Stimulated activated CD8-positive, alpha-beta memory T cell treated with anti-CD3 and anti-CD28 coated beads, Interleukin-7, amount 100 ng/mL, for 1 hour (primary cell): ENCODE measurements at places on chromosomes 6 and 20.

DNA sequence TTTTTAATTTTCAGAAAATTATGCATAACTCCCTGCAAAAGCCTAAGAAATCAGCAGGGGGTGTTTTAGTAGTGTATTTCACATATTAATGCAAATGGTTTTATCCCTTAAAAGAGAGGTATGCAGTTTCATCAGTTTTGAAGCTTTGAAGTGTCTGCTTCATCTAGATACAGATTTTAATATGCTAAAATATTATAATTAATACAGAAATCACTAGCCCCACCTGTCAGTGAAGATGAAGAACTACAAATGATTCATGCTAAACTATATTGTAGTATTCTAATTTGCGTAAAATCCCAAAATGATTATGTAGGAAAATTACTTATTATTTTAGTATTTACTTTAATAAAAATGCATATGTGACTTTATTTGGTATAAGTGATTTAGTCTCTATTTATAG is 2.9 kb upstream of the TFB1M start:
- no peak for DNase-seq

GRCh38 chr20:51350941-51351631 is 191.4 kb downstream of the NFATC2 start:
- no peak for DNase-seq

- DNase-seq: no peak
Measured at GRCh38 chr20:17345321-17345720, 118.5 kb downstream of the PCSK2 start.

DNA sequence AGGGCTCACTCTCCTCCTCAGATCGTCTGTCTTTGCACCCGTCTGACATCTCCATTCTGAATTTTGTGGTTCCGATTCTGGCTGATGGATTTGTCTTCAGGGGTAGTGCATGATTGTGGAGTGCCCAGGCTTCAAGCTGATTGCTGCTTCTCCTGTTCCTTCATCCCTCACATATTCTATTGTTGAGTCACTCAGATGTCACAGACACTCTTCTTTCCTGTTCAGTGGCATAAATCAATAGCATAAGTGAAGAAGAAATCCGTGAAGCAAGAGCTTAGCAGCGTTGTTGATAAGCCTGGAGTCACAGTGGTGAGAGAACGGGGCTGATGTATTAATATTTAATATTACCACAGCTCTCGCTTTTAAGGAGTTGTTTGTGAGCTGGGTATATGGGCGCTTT is 152.5 kb downstream of the MTHFD1L start:
- DNase-seq: no peak

DNA sequence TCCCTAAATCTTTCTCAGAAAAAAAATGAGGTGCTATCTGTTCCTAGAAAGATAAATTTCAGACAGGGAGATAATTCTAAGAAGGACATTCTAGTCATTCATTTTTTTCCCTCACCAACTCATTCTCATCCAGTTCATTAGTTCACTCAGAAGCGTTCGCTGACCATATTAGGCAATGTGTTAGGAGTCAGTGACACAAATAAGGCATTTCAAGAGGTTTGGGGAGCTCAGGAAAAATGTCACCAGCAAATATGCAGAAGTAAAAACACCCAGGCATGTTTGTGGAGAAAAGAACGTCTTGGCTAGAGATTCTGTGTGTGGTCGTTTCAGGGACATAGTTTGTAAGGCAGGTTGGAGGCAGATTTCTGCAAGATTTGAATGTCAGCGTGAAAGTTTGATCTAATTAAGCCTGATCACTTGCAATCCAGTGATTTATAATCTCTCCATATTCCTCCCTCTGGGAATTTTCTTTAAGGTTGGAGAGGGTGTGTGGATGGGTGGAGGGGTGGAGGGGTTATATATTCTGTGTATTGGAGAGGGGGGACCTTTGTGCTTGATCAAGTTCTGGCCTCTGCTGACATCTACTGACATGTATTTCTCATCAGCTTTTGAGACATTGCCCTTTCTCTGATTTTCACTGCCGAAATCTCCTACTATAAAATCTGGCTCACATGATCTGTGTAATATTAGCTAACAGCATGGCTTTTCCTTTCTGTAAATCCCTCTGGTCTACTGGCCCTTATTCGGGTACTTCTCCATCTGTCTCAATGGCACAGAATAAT is 3.6 kb downstream of the MYCT1 start:
- no peak for DNase-seq

GRCh38 chr20:62740286-62741141 is 31.9 kb downstream of the NTSR1 start:
- peak; percentile 46 for DNase-seq

- DNase-seq: no peak
Measured at GRCh38 chr6:143611580-143611979, 66.2 kb upstream of the PHACTR2 start.

DNA sequence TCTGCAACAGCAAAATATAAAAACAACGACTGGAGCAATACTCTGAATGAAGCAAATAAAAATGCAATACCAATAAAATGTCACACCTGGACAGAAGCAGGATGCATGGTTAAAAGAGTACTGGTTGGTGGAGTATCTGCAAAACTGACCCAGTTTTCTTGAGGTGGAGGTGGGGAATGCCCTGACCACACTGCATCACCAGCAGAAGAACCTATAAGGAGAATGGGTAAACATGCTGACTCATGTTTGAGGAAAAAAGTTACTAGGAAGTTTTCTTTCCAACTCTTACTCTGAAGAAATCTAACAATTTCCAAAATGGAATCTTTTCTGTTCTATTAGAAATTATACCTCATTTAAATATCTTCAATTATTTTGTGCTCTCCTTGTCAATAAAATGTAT is 43.6 kb downstream of the REPS1 start:
- no peak for DNase-seq

GRCh38 chr20:59013959-59014608 is 5.1 kb upstream of the TUBB1 start:
- DNase-seq: no peak

- DNase-seq: no peak
Measured at GRCh38 chr20:57947421-57948179, 237.8 kb upstream of the PMEPA1 start.

- no peak for DNase-seq
Measured at GRCh38 chr20:43262341-43262740, 72.6 kb upstream of the PTPRT start.

GRCh38 chr6:169807699-169808607 is 56.5 kb downstream of the ERMARD start:
- no peak for DNase-seq

GRCh38 chr20:41615676-41616075 is 2.5 kb downstream of the CHD6 start:
- DNase-seq: no peak

GRCh38 chr6:142395266-142395665 is 93.5 kb downstream of the ADGRG6 start:
- DNase-seq: no peak

DNA sequence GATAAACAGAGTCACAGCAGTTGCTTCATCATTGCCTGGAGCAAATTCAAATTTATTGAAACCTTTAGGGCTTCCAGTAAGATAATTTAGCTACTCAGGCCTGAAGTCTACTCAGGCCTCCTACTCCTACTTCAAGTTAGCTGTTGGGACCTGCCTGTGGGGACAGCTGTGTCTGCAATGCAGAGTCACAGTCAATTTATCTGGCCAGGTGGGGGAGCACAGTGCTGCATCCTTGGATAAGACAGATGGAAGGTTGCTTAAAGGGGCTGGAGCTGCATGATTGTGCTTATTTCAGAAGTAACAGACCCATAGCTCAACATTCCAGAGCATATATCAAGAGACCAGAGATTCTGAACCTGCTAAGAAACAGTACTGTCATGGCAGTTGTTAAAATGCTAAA is 932.1 kb downstream of the QKI start:
- DNase-seq: no peak

DNA sequence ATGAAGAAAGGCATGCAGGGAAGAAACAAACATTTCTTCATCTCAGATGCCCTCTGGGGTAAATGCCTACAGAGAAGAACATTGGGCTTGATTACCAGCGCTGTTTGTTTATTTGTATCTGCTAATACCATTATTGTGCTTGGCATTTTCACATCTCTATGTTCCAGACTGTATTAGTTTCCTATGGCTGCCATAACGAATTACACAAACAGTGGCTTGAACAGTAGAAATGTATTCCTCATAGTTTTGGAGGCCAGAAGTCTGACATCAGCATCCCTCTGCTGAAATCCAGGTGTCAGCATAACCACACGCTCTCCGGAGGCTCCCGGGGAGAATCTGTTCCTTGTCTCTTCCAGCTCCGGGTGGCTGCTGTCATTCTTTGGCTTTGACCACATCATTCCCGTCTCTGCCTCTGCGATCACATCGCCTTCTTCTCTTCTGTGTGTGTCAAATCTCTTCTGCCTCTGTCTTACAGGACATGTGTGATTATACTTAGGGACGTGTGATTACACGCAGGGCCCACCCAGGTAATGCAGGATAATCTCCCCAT is 241.6 kb upstream of the SUPT3H start:
- DNase-seq: no peak

- no peak for DNase-seq
Measured at GRCh38 chr6:45500924-45501816, 123.4 kb upstream of the SUPT3H start.

DNA sequence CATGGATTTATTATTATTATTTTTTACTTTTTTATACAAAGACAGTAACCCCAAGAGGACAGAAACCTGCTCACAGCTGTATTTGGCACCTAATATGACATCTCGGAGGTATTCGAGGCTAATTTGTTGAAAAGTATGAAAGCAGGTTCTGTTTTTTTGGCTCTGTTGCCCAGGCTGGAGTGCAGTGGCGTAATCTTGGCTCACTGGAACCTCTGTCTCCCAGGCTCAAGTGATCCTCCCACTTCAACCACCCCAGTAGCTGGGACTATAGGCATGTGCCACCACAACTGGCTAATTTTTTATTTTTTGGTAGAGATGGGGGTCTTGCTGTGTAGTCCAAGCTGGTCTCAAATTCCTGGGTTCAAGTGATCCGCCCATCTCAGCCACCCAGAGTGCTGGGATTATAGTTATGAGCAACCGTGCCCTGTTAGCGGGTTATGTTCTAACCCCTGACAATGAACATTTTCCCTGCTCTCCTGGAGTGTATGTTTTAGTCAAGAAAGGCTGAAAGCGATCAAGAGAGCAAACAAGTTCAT is 53.7 kb upstream of the ZNF217 start:
- DNase-seq: no peak

GRCh38 chr6:18280084-18280483 is 15.8 kb upstream of the DEK start:
- DNase-seq: no peak

DNA sequence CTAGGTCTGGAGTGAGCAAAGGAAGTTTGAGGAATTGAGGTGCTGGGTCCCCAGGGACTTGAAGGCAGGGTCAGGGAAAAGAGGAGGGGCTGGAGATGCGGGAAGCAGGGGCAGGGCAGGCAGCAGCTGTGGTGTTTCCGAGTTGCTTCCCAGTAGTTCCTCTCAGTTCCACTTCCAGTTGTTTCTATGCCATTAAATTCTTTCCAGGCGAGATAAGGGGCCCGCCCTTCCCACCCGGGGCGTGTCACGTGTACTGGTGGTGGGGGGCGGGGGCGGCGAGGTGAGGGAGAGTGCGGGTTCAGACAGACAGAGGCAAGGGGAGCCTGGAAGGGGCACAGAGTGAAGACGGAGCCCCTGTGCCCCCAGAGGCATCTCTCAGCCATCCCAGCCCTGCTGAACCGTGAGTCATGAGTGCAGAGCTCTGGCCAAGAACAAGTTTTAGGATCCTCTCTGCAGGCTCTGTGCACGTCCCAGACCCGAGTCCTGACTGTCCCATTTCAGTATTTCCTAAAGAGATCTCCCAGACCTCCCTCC is 977 bp downstream of the TNXB start:
- DNase-seq: no peak

DNA sequence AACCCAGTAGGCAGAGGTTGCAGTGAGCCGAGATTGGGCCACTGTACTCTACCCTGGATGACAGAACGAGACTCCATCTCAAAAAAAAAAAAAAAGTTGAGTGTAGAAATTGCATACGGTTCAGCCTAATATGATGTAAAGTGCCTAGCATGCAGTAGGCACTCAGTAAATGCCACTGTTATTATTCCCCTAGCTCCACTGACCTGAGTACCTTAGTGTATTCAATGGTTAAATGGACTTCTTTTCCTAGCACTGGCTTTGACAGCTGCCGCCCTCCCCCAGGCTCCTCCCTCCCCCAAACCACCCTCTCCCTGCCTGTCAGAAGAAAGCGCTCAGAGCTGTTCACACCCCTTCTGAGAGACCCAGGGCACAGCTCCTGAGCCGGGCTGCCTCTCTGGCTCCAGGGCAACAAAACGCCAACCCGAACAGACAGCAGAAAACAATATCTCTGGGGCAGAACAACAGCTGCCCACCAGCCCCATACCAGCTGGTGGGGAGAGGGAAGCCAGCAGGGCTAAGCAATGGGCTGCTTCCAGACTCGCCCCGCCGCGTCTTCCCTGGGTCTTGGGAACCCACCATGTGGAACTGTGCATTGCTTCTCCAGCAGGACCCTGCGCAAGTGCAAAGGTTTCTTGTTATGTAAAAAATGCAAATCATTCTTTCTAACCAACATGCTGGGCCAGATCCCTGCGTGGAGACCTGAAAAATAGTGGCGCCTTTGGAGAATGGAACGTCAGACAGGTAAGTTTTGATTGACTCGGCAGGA is 4.5 kb downstream of the CPNE5 start:
- DNase-seq: no peak

- no peak for DNase-seq
Measured at GRCh38 chr20:57560554-57561355, at the start of gene PCK1. Gene PCK1 (plus strand): TSS chr20:57561110. CDS start chr20:57561412, 302 bp downstream.

GRCh38 chr6:5004373-5005037 is 668 bp upstream of the RPP40 start:
- DNase-seq: no peak

GRCh38 chr20:24739746-24740145 is 209.3 kb upstream of the CST7 start:
- no peak for DNase-seq

DNA sequence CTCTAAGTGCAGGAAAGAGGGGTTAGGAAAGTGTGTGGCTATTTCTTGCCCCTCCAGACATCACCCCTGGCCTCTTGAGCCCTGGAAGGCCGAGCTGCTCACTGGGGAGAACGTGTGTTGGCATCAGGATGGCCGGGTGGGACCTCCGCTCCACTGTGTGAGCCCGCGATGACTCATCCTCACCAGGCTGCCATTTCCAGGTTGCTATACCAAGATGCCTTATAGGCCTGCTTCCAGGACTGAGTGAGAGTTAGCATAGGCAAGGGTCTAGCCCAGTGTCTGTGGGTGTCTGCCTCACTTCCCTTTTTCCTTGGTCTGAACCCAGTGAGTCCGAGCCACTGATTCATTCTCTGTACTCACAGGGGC is 105.0 kb downstream of the MRPL14 start:
- no peak for DNase-seq

DNA sequence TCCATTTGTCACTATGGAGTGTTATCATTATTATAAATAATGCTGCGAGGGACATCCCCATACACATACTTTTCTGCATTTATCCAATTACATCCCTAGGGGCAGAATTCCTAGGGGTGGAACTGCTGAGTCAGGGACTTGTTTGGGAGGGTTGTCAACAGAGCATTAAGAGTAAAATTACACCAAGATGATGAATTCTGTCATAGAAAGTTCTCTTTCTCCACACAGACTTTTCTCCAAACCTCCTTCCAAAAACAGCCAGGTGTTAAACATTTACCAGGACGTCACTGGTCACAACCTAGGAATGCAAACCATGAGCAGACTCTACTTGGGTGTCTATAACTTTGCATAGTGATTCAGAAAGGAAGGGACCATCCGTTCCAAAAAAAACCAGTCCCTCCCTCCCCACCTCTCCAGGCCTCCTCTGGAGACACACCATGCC is 95.5 kb downstream of the PRND start:
- no peak for DNase-seq
